GM18507 (cell line): ENCODE measurements at places on chromosomes 2 and 18.

GRCh38 chr2:164032995-164033394 is 297.2 kb upstream of the FIGN start:
- DNase-seq, result no peak

DNA sequence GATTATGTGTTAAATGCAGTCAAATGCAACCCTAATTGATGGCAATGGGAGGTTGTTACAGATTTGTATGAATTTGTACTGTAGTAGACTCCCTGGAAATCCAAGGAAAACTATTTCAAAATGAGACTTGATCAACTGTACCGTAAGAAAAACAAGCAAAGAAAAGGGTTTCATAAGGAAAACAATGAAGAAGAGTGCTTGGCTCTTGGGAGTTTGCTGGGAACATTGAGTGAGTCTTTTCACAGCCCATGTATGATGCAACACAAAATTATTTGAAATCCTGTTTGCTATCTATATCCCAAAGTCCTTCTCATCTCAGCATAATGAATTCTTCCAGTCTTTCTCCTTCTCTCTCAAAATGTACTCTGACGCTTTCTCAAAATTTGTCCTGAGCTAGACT is 67.0 kb upstream of the OSR1 start:
- DNase-seq, result no peak

DNA sequence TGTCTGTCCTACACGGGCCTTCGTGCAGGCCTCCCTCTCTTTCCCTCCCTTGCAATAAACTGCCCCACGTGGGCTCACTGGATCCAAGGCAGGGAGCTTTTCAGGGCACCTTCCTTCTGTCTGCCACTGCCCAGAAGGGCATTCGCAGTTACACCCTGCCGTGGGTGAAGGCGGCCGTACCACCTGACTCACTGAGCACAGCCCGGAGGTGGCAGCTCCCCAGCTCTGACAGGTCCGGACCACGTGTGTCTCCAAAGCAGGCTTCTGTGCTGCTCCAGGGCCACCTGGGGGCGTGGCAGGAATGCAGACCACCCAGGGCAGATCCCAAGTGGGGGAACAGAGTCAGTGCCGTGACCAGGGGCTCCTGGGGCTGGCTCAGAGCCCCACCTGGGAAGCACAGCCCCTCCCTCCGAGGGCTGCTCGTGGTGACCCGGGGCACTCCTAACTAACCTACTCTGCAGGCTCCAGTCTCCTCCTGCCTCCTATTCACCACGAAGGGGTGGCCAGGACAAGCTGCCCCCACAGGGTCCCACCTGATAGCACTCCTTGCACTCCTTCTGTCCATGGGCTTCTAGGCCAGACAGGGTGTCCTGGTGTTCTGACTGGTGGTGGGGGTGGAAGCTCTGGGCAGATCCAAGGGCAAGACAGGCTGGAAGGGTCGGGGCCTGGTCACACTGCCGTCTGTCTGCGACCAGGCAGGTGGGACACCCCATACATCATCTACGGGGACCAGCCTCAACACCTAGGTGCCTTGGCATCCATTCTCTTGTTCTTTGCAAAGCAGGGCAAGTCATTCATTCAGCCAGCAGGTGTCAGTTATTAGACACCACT is 9.7 kb downstream of the SNED1 start:
- no peak for DNase-seq

DNA sequence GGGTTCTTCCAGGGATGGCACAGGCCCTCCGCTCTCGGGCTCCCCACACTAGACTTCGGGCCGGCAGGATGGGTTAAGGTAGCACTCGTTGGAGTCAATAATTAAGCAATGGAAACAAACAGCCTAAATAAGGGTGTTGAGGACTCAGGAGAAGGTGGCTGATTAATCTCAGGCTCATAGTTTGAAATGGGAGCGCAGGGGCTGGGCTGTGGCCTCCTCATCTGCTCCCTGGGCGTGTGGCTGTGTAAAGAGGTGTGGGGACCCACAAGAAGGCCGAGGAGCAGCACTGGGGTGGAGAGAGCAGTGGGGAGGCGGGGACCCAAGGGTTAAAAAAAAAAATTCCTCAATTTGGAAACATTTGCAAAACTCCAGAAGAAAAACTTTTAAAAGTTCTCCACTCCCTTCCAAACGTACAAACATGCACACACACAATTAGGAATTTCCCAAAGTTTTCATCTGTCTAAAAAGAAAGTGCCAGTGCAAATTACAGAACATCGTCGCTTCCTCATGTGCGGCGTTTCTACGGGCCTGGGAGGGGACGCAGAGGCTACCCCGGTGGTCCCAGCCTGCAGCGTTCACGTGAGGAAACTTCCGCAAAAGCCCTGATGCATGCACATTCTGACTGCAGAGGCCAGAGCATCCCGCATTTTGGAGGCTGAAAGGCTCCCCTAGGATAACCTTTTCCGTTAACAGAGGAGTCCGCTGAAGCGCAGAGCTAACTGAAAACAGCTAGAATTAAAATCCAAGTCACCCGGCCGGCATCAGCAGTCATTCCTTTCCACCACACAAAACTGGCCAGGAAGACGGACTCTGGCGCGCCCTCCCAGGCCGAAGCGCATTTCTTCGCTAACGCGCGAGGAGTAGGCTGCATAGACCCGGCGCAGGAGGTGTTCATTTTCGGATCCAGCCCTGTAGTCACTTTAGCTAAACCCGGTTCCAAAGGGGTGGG is 1.0 kb upstream of the TUBB6 start:
- DNase-seq, result no peak

DNA sequence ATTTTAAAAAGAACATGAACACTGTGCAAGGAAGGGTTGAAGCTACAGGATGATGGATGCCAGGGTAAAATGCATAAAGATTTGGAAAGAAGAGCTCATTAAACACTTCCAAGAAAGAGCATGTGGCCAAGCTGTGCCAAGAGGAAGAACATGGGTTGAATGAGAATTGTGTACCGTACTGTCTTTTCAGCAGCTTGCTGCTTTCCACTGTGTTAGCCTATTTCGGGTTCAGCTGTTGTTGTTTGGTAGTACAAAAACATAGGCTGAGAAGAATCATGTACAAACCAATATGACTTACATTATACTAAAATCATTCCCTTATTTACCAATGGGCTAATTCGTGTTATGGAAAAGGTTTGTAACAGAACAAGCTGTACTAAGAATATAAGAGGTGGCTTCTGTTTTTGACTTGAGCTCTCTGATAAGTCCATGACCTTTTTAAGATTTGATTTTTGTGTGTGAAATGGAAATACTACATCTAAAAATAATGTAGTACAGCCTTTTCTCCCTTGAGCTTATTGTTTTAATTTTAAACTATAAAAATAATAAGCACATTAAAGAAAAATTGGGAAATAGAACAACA is 188.3 kb upstream of the STON1 start:
- no peak for DNase-seq

GRCh38 chr2:9565436-9566153 is 10.0 kb upstream of the ADAM17 start:
- no peak for DNase-seq

DNA sequence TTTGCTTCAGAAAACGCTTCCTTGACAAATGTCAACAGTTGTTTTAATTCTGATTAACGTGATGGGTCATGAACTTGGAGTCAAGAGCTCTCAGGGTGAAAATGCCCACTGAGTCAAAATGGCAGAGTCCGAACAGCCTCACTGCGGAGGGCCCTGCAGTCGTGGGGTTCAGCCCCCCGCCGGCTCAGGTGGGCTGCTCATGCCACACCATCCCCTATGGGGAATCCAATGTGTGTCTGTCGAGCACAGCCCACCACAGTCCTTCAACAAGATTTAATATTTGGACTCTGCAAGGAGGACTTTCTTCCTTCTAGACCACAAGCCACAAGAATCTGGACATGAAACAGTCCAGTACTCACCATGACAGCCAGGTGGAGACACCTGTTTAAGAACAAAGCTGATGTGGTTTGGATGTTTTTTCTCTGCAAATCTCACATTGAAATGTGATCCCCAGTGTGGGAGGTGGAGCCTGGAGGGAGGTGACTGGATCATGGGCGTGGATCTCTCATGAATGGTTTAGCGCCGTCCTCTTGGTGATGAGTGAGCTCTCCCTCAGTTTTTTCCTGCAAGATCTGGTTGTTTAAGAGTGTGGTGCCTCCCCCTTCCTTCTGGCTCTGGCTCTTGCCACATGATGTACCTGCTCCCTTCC is 201.0 kb downstream of the NDUFA10 start:
- DNase-seq, result no peak

DNA sequence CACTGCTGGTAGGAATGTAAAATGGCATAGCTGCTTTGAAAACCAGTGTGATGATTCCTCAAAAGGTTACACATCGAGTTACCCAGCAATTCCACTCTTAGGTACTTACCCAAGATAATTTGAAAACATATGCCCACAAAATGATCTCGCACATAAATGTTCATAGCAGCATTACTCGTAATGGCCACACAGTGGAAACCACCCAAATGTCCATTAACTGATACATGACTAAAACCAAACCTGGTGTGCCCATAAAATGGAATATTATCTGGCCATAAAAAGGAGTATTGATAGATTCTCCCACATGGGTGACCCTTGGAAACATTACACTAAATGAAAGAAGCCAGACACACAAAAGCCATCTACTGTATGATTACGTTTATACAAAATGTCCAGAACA is 70.4 kb downstream of the ALPK2 start:
- no peak for DNase-seq

- DNase-seq, result no peak
Observed at GRCh38 chr2:180571559-180571958, 408.8 kb upstream of the UBE2E3 start.

- no peak for DNase-seq
Observed at GRCh38 chr2:188878716-188879115, 95.5 kb upstream of the COL3A1 start.

- no peak for DNase-seq
Observed at GRCh38 chr2:168705534-168706470, 96.6 kb upstream of the NOSTRIN start.

DNA sequence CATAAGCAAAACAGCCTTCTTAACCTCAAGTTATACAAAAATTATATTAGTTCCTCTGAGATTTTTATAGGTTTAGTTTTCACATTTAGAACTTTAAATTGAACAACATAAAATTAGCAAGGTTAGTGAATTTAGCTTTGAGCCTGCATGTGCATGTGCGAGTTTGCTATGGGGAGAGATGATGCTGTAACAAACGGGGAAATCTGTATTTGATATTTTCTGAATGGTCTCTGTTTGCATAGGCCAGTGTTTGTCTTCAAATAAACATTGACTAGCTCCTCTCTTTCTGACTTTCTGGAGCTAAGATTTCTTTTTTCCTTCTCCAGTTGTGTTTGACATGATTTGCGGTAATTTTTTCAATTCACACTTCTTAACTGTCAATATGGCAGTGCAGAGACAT is 30.9 kb upstream of the IL18RAP start:
- DNase-seq, result no peak

GRCh38 chr2:194105358-194105757 is 1551.7 kb upstream of the SLC39A10 start:
- no peak for DNase-seq

GRCh38 chr2:63631501-63631900 is 42.7 kb downstream of the MDH1 start:
- no peak for DNase-seq
